ENCODE measurements at places on chromosomes 11 and 22.
A peak's percentile ranks its signal among the peaks of the same experiment; 100 is the strongest.

- DNase-seq: no peak
These were observed 116.2 kb downstream of the ETS1 start for GRCh38 chr11:128471138-128471661.

GRCh38 chr22:30245985-30246813 lies at the start of gene LIF:
TSS of gene LIF (minus strand) at chr22:30246759. CDS start at chr22:30246695, 64 bp downstream.
- DNase-seq: no peak

- no peak for DNase-seq
These were observed 22.9 kb upstream of the THY1 start for GRCh38 chr11:119445850-119446249.

DNA sequence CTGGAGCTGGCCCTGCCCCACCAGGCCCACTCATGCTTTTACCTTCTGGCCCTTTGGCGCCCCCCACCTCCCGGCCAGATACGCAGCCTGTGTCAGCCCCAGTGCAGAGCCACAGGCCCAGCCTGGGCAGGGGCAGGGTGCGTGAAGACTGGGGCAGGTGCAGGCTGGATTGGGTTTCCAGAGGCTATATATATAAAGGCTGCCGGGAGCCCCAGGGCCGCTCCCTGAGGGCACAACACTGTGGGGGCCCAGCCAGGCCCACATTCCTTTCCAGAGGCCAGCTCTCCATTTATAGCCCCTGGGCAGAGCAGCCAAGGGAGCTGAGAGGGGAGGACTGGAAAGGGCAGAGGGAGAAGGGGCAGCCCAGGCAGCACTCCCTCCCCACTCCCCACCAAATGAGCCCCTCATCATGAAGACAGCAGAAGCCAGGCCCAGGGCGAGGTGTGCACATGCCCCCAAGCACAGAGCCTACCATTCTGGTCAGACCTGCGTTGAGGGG lies 5.0 kb upstream of the MYOD1 start:
- no peak for DNase-seq

- DNase-seq: peak; percentile 84
These were observed 33.4 kb upstream of the CTTN start for GRCh38 chr11:70364745-70365543.

- DNase-seq: no peak
These were observed 5.8 kb upstream of the LGALS1 start for GRCh38 chr22:37669586-37669985.
